ENCODE measurements at places on chromosomes 7 and 10.

GRCh38 chr10:79244068-79244442 is 103.2 kb upstream of the PPIF start:
- no peak for DNase-seq

GRCh38 chr10:29860166-29860565 is 199.2 kb downstream of the JCAD start:
- DNase-seq: no peak

DNA sequence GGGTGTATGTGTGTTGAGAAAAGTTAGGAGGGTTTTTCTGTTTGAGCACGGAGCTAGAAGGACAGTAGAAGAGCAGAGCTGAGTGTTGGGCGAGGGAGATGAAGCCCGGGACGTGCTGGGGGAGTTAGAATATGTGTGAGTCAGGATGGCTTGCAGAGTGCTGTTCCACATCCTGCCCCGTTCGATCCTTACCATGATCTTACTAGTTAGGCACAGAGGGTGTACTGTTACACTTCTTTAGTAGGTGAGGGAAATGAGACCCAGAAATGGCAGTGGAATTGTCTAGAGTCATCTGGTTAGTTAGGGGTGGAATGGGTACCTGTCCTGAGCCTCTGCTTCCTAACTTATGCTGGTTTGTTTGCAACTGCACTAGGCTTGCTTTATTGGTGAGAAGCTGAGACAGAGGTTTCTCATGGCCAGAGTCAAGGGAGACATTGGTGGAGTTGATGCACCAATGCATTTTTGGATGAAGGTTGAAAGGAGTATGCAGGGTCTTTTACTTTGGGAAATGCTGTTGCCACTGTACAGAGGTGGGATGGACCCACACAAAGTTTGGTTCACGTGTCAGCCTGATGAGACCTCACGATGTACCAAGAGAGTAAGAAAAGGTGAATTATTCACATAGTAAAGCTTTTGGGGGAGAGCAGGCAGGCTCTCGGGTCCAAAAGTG is 42.4 kb downstream of the CCNY start:
- DNase-seq: no peak

- DNase-seq: no peak
Observed at GRCh38 chr10:10489805-10490571, 527.7 kb upstream of the CELF2 start.

DNA sequence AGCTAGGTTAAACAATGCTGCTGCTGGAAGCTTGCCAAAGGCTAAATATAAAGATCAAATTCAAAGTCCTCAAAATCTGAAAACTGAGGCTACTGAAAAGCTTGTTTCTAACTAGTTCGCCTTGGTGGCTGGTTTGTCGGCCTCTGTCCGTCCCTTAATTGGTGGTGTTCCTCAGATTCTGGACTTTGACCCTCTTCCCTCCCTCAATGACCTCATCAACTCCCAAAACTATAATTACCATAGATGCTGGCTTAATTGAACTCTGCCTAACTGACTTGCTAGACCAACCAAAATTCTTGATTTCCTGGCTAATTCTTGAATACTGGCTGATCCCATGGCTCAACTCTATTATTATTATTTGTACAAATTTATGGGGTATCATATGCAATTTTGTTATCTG is 15.6 kb downstream of the ARHGAP21 start:
- DNase-seq: no peak

DNA sequence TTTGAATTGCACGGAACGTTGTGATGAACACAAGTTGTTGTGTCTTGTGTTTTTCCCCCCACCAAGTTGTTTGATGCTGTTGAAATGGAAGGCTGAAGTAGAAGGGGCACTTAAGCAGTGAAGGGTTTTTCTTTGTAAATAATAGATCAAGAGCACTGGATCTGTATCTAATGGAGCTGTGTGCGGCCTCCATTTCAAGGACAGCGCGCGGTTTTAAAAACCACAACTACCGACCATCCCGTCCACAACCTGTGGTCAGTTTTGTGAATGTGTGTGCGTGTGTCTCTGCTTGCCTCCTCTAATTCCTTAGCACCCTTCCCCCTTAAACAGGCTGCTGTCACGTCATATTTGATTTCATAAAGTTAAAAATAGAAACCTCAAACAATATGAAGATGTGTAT is 165.5 kb downstream of the TCF7L2 start:
- no peak for DNase-seq

- DNase-seq: peak; percentile 76
Observed at GRCh38 chr7:105589356-105590077, 8.2 kb upstream of the EFCAB10 start.

GRCh38 chr10:124484031-124484430 is 22.4 kb downstream of the LHPP start:
- no peak for DNase-seq

GRCh38 chr10:125096371-125096770 is 64.0 kb downstream of the CTBP2 start:
- no peak for DNase-seq

DNA sequence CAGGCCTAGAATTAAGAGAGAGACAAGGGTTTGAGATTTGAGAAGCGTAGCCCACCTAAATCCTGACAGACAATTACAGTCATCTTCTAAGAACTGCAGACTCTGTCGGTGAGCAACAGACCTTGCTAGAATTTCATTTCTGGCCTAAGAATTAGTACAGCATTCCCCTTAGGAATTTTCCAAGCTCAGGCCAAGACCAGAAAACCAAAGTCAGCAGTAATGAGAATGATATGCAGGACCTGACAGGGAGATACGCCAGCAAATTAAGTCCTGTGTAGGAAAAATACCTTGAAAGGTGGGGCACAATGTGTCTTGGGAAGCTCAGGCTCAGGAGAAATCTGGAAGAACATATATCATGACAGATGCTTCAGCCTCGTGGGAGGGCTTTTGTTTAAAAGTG is 52.7 kb upstream of the HERPUD2 start:
- no peak for DNase-seq

- DNase-seq: no peak
Observed at GRCh38 chr10:112235920-112236319, 47.3 kb upstream of the TECTB start.

- DNase-seq: no peak
Observed at GRCh38 chr10:2049560-2049959, 312.2 kb upstream of the ADARB2 start.

DNA sequence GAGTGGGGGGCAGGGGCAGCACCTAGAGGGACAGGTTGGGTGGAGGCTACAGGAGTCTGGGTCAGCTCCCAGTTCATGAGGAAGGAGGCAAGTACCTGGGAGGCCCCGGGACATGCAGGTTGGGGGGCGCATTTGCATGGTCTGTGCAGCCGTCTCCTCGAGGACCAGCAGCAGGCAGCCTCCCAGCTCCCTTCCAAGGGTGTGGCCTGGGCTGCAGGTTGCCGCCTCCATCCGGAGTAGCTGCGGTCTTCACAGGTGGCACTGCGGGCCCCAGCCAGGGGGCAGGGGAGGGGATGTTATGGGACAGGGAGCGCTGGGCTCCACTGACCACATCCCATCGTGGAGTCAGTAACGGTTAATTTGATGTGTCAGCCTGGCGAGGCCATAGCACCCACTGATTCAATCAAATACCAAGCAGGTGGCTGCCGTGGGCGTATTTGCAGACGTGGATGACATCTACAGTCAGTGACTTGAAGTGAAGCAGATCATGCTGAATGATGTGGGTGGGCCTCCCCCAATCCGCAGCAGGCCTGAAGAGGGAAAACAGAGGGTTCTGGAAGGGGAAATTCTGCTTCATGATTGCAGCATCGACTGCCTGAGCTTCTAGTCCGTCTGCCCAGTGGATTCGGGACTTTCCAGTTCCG is 81.6 kb downstream of the PRKAG2 start:
- DNase-seq: no peak
